ENCODE measurements at places on chromosomes 3 and 15. TPM values are rescaled to one million over a fixed set of nuclear protein-coding genes. Genes with fewer than 3 reads are reported as not detected.

FMN1 gene
- 21.0 TPM for polyA plus RNA-seq

DNA sequence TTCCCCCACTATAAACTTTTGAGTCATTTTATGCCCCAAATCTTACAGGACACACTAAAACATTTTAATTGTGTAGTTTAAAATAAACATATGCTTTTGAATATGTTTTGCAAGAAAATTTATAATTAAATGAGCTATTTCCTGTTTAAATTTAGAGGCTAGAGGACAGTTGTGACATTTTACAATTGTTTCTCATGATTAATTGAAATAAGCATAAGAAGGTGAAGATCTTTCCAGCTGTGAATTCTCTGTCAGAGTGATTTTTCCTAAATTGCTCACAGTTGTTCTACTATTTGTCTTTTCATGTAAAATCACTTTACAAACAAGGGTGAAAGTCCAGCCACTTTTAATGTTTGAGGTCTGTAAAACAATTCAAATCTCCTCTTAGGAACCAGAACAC is 892.3 kb downstream of the CADM2 start:
- DNase-seq: no peak

DNA sequence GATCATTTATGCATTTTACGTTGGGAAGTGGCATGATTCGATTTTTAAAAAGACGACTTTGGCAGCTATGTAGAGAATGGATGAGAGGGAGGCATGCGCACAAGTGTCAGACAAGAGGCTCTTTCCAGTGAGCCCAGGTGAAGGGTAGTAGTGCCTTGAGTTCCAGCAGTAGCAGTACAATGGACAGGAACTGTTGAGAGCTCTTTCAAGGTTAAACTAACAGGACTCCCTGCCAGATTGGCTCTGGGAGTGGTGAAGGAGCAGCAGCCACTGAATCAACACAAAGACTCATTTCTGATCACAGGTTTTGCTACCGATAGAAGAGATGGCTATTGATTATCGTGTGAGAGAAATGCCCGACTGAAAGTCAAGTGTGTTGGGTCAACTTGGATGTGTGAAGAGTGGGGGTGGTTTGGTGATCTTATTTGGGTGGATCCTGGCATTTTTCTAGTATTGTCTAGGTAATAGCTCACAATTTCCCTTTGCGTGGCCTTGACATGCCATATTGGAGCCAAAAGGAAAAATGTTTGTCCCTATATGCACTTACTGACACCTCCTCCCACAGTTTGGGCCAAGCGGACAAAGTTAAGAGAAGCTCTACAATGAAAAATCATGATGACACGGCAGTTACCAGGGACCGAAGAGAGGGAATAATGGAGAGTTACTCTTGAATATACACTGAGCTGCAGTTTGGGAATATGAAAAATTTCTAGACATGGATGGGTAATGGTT is 81.6 kb upstream of the MDFIC2 start:
- DNase-seq: no peak

GRCh38 chr15:70293591-70294470 is 196.1 kb upstream of the TLE3 start:
- DNase-seq: no peak

DNA sequence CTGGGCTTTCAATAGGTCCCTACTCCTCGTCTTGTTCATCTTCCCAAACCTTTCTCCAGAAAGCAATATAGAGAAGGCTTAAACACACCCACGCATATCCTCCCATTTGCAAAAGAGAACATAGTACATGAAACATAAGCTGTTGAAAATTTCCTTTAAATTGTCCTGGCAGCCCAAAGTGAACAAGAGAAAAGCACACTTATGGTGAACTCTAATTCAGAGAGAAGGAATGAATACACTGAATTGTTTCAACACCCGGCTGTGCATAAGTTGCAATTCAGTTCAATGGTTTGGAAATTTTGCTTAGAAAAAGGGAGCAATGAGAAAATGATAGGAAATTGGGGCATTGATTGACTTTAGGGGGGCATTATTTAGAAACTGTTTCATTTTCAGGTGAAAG is 202.6 kb downstream of the TIGIT start:
- DNase-seq: no peak

COL6A6 gene
- polyA plus RNA-seq: 2.2 TPM

DNA sequence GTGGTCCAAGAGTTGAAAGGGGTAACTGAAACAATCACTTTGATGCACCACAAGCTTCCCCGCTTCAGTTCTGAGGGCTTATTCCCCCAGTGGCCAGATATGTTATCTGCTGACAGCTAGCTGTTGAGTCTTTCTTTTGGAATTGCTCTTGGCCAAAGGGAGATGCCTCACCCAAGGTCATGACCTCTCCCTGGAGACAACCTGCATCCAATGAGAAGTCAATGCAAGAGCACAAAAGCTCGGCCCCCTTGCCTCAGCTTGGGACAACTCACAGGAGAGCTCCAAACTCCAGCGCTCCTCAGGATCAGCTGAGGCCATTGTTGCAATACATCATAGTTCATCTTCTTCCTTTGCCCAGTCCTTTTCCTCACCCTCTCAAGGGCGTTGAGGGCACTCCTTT is 31.0 kb upstream of the THBS1 start:
- no peak for DNase-seq

Data from left renal cortex interstitium (tissue), 4 donors.